ENCODE measurements at places on chromosomes 16 and 17.
A peak's percentile ranks its signal among the peaks of the same experiment; 100 is the strongest.

DNA sequence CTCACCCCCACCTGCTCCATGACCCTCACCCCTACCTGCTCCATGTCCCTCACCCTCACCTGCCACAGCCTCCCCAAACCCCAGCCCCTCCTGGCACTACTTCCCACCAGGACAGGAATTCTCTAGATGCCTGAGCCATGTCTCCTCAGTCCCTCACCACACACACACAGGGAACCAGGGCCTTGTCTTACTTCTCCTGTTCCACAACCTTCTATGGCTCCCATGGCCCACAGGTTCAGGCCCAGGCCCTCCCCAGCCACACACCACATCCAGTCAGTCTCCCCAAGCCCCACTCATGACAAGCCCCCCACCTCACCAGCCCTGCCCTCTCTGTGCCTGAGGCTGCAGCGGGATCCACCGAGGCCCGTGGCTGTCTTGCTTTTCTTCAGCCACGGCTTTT is 3.1 kb upstream of the UBE2I start:
- DNase-seq, result no peak

GRCh38 chr17:21418446-21419298 is 42.5 kb downstream of the KCNJ12 start:
- no peak for DNase-seq

DNA sequence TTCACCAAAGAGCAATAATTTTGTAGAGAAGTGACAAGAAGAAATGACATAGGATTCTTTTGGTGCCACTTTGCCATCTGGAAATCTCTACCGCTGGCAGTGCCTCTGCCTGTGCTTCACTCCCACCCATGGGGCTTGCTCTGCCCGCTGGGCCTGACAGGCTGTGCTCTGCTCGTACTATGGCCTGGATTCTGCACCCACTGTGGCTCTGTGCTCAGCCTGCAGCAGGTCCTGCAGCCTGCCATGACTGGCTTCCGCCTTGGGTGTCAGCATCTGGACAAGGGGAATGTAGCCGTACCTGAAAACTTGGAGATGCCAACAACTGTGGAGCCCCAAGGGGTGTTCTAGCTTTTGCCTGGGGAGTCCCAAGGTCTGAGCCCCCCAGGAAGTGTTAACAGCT is 792.3 kb downstream of the CDH8 start:
- no peak for DNase-seq

- no peak for DNase-seq
These were observed 53.4 kb downstream of the SRCIN1 start for GRCh38 chr17:38552343-38552742.

GRCh38 chr17:13490906-13491482 is 110.7 kb downstream of the HS3ST3A1 start:
- DNase-seq, result no peak

- DNase-seq, result no peak
These were observed 72.0 kb downstream of the SOX9 start for GRCh38 chr17:72192800-72193192.

GRCh38 chr17:46044286-46044928 is 45.4 kb downstream of the STH start:
- no peak for DNase-seq

GRCh38 chr17:39569126-39569525 is 38.6 kb downstream of the NEUROD2 start:
- DNase-seq, result no peak

GRCh38 chr17:57757735-57758134 is 12.6 kb upstream of the CCDC182 start:
- no peak for DNase-seq

- DNase-seq, result no peak
These were observed 37.0 kb upstream of the PEMT start for GRCh38 chr17:17628388-17629008.

DNA sequence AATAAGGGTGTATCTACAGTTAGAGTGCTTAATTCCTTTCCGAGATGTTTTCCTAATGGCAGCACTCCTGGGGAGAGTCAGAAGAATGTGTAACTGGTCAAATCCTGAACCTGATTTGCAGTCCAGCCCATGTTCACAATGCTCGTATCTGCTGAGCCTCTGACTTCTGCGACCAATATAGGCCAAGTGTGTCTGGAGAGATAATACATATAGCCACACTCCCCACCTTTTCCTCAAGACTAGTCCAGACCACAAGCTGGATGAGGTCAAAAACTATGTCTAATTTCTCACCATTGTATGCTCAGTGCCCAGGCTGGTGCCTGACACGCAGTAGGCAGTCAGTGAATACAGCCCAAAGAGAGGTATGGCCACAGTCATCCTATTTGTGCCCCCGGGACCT is 58.0 kb downstream of the XYLT1 start:
- no peak for DNase-seq

DNA sequence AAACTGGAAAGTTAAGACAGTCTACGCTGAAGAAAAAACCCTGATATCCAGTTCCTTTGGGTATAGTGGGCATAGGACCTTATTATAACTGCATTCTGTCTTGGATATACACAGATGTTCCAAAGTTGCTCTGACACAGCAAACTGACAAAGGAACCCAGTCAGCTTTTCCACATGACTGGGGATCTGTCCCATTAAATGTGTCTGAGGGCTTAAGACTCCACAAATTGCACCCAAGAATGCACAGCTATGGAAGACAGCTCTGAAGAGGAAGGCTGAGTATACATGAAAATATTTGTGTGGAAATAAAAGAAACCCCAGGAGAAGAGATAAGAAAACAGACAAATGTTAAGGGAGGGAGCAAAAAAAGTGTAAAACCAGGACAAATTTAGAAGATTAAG is 114.1 kb downstream of the SPAG9 start:
- DNase-seq, result no peak

GRCh38 chr16:66342294-66342900 is 24.1 kb upstream of the CDH5 start:
- DNase-seq, result no peak

GRCh38 chr16:86928523-86929011 is 350.2 kb downstream of the FOXL1 start:
- DNase-seq, result no peak

GRCh38 chr16:80666378-80667250 is 125.8 kb downstream of the DYNLRB2 start:
- no peak for DNase-seq

DNA sequence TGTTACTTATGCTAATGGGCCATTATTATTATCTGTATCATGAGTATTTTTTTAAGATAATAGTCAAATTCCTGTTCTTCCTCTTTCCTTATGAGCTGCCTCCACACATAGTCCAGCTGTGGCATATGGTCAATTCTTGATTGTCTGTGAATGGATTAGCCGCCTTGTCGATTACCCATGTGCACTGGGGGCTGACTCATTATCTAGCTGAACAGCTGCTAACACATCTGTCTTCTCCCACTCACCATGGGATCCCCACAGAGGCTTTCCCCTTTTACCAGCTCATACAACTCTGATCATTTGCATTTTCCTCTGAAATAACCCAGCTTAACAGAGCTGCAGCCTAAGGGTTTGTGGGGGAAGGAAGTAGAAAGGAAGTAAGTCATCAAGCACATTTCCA is 915.0 kb downstream of the CDH11 start:
- DNase-seq, result no peak

- no peak for DNase-seq
These were observed 4.5 kb upstream of the GALK1 start for GRCh38 chr17:75769536-75769935.

GRCh38 chr17:30954046-30954830 is 16.6 kb upstream of the RNF135 start:
- no peak for DNase-seq

GRCh38 chr16:68335175-68335574 is 24.4 kb downstream of the PRMT7 start:
- DNase-seq, result no peak

DNA sequence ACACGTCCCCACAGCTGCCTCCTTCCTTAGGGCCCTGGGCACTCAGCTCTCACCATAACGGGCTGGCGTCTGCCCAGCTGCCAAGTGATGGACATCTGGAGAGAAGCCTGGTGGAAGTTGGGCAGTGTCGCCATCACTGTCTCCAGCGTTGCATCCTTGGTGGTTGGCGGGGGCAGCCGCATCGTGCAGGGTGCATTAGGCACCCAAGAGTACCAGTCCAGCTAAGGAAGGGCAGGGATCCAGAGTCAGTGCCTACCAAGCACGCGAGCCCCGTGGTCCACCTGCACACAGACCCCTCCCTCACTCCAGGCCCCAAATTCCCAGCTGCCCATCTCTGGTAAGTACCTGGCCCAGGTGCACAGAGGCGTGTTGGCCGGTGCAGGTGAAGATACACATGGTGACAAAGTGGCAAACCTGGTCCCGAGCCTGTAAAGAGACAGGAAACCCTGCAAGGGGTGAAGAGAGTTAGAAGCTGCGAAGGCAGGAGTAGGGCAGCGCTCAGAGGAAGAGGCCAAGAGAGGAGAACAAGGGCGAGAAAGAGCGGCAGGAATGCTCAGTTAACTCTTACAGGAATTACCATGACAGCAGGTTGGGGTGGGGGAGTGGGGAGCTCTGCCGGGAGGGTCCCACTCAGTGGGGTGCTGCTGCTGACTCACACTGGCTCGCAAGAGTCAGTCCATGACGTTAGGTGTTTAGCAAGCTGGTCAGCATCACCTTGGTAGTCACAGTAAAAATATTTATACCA is 9.5 kb downstream of the ALOX15 start:
- no peak for DNase-seq

GRCh38 chr16:53881371-53881770 is 177.4 kb downstream of the FTO start:
- no peak for DNase-seq

GRCh38 chr16:75074920-75075687 is 41.5 kb downstream of the LDHD start:
- peak; percentile 73 for DNase-seq

GRCh38 chr16:61362585-61362984 is 673.7 kb downstream of the CDH8 start:
- no peak for DNase-seq

- peak; percentile 57 for DNase-seq
These were observed 997 bp downstream of the ACADVL start for GRCh38 chr17:7220593-7221277.

- no peak for DNase-seq
These were observed 13.4 kb upstream of the MEIOC start for GRCh38 chr17:44642834-44643233.

DNA sequence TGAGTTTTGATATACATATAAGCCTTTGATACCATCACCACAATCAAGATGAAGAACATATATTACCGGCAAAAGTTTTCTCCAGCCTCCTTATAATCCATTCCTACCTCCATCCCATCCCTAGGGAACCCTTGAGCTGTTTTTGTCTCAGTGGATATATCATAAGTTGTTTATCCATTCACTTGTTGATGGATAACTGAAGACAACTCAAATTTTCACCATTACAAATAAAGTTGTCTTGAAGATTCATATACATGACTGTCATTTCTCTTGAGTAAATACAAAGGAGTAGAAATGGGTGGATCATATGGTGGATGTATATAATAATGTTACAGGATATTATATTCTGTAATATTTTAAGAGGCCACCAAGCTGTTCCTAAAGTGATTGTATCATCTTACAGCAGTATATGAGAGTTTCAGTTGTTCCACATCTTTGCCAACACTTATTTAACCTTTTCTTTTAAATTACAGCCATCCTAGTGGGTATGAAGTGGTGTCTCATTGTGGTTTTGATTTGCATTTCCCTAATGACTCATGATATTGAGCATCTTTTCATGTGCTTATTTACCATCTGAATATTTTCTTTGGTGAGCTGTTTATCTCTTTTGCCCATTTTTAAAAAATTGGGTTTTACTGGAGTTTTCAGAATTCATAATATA is 17.4 kb downstream of the NF1 start:
- DNase-seq, result no peak

DNA sequence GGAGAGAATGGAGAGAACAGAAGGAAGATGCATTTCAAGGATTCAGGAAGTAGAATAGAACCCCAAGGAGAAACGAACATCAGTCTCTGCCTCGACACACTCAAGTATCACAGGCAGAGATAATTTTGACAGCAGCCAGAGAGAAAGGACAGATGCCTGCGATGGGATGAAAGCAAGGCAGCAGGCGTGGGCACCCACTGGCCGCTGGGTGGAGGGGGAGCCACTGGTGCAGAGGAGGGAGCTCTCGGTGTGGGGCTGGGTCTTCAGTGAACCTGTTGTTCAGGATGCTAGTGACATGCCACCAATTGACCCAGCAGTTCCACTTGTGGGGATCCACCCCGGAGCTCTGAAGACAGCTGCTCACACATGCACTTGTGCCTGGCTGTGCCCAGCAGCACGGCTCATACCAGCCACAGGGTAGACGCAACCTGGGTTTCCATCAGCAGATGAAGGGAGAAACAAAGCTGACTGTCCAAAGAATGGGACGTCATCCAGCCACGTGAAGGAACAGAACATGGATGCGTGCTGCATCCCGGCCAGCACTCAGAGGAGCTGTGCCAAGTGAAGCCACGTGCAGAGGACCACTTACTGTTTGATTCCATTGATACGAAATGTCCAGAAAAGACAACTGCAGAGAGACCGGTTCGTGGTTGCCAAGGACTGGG is 127.0 kb downstream of the BANP start:
- DNase-seq, result no peak

- no peak for DNase-seq
These were observed 2.6 kb upstream of the ANKFN1 start for GRCh38 chr17:56150649-56151048.

- no peak for DNase-seq
These were observed 20.5 kb downstream of the ST3GAL2 start for GRCh38 chr16:70418274-70418992.

- no peak for DNase-seq
These were observed 39.2 kb downstream of the MPRIP start for GRCh38 chr17:17081304-17081940.
